Posterior cingulate gyrus (tissue), 11 donors: ENCODE measurements at places on chromosomes 16 and 17.

- DNase-seq: no peak
These were observed 5.5 kb downstream of the CYBC1 start for GRCh38 chr17:82444941-82445521.

DNA sequence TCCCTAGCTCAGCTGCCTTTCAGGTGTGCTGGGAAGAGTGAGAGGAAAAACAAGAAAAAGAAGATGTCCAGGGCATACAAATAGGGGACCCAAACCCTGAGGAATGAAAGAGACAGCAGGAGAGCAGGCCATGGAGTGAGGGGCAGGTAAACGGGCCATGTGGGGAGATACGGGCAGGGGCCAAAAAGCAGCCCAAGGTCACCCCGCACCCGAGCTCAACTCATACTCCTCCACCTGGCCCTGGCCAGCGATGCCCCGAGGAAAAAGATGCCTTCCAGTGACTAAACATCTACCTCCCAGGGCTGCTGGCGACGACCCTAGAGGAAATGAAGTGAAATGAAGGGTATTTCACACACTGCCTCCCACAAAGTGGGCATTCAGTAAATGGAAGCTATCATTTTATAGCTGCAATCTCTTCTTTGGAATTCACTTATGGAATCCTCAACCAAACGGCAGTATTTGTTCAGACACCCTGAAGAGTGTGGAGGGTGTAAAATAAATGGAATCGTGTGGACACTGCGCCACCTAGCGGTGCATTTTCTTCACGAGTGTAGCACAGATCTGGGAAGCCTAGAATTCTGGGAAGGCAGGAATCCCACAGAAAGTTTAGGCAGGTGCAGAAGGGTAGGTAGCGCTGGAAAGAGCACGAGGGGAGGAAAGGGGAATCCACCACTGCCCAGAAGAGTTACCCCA, 14.9 kb downstream of the ELAC2 start:
- DNase-seq: peak; percentile 88

GRCh38 chr17:34071886-34072420, 183.1 kb upstream of the CCL2 start:
- no peak for DNase-seq

DNA sequence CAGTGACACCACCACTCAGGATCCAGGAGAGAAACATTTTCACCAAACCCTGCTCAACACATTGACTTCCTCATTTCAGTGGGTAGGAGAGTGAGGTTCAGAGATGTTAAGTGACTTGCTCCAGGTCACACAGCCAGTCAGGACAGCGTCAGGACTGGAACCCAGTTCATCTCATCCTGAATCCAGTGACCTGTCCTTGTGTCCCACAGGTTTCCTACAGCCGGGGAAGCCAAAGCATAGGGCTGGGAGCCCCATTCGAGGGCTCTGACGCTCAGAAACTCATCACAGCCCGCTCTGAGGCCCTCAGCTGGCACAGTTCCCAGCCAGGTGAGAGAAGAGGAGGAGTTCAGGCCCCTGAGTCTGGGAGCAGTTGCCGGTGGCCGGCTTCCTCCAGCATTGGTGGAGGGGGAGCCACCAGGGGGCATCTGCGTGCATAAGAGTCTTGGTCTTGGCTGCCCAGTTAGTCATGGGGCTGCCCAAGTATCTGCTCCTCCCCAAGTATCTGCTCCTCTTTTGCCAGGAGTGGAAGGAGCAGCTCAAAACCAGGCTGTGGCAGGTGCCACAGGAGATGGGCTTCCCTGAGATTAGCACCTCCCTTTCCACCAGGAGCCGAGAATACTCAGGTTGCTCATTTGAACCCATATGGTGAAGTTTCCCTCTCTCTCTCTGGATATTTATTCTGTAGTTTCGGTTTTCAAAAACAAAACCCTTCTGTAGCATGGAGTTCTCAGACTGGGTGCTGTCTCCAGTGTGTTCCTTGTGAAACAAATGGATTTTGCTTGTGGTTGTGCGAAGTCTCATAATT, 56.0 kb downstream of the TNFRSF13B start:
- DNase-seq: peak; percentile 58

GRCh38 chr16:6602405-6602804, 730.2 kb upstream of the RBFOX1 start:
- DNase-seq: no peak

GRCh38 chr16:84407588-84408313, 39.4 kb downstream of the ATP2C2 start:
- DNase-seq: no peak
